ENCODE measurements at places on chromosomes 6 and 20.

DNA sequence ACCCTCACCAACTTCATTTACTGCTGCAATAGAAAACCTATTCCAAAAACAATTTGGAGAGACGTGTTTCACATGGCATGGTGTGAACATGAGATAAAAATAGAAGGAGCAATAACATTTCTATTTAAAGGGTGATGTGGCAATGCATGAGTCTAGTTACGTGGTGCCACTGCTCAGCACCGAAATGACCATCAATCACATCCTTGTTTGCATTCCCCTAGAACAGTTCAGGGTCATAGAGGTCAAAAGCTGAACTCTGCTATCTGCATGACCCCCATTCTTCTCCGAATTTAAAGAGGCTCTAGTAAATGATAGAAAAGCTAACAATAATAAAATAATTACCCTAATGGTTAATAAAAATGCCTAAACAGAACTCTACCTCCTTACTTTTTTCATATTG, 29.5 kb downstream of the ROS1 start:
- no peak for DNase-seq

- DNase-seq: no peak
Observed at GRCh38 chr6:32290886-32291450, 67.1 kb upstream of the NOTCH4 start.

GRCh38 chr20:62201173-62202082, 18.6 kb downstream of the MTG2 start:
- DNase-seq: no peak

DNA sequence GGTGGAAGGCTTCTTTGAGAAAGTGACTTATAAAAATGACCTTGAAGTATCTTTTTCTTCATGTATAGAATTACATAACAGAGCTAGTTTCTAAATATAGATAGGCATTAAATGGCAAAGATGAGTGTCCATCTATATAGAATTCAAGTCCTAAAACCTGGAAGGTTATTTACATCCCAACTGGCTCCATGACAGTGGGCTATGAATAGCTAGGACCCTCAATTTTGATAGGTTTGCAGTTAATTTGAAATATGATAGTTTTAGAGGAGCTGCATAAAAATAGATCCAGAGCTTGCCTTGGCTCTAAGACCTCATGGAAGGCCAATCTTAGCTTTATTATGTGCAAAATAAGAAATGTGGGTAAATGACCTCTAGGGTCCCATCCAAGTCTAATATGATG, 310.6 kb upstream of the CITED2 start:
- DNase-seq: no peak

DNA sequence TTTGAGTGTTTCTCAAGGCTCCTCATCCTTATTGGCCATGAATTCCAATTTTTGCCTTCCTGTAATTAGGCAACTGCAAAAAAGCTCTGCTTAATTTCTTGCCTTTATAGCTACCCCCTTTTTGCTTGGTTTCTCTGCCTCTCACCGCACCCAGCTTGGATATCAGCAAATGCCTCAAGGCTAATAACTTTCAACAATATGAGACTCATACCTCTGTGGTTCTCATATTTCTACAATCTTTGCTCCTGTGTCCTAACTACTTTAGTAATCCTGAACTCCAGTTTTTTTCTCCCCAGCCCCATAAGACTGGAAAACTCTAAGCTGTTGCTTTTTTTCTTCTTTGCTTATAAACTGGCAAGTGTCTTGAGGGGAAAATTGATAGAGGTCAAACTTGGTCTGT, 88.8 kb downstream of the EYA2 start:
- no peak for DNase-seq

GRCh38 chr6:119966484-119966883, 616.9 kb upstream of the MAN1A1 start:
- no peak for DNase-seq

- no peak for DNase-seq
Observed at GRCh38 chr6:157484181-157484580, 103.2 kb downstream of the ZDHHC14 start.

DNA sequence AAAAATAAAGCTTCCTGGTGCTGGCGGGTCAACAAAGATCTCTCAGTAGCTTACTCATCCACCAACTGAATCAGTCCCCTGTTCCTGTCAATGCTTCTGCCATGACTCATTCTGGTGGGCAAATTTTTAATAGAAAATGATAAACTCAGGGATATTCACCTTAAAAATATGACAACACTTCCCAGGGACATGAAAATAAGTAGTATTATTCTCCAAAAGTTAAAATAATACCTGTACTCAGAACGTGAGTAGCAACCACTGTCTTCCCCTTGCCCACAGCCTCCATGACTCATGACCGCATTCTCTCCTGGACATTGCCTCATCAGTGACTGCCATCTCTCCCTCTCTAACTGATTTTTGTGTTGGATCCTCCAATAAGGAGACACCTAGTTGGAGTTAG, 552.3 kb downstream of the KIF16B start:
- DNase-seq: no peak

DNA sequence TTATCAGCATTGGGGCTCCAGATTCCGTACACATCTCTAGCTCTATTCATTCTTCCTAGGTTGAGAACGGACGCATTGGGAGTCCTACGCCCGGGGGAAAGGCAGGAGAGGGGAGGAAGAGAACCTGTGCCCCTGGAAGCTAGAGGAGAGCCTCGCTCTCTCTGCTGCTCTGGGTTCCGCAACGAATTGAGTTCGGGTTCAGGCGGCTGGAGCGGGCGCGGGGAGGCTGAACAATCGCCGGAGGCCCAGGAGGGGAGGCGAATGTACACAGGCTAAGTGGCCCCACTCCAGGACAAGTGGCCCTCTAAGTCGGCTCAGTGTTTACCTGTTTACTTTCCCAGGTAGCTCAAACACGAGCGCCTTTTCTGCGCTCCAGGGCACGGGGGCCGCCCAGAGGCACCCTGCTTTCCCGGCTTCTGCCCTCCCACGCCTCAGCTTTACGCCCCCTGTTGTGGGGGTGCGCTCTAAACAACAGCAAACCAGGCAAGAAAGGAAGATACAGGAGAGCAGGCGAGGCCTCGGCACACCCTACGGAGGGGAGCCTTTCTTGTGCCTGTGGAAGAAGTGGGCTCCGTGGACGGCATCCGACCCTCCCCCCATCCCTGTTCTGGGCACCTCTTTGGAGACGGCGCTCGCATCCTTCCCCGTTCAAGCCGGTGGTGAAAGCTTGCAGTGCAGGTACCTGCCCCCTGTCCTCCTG, 4.6 kb upstream of the NKX2-2 start:
- DNase-seq: no peak

All from liver (tissue), 10 donors.